ENCODE measurements at places on chromosomes 7 and 10.

- no peak for DNase-seq
Measured at GRCh38 chr7:77351539-77352004, 64.6 kb downstream of the GSAP start.

GRCh38 chr7:35681231-35682029, 13.5 kb downstream of the HERPUD2 start:
- DNase-seq: no peak

DNA sequence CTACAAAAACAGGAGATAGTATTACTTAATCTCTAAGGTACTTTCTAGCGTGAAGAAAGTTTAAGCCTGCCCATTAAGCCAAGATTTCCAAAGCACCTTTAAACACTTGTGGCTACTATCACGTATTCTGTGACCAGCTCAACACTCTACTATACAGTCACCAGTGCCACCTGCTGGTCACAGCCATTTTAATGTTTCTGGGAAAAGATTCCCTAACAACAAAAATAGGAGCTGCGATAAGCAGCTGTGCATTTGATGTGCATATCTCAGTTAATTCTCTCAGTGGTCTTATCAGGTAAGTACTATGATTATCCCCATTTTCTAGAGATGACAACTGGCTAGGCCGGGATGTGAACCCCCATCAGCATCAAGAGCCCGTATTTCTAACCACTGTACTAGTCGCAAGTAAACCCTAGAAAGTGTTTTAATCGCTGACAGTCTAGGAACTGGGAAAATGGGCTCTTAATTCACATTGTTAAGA, 860 bp downstream of the SEC31B start:
- DNase-seq: peak; percentile 44

- DNase-seq: no peak
Measured at GRCh38 chr7:11573128-11573750, 258.8 kb downstream of the THSD7A start.

- DNase-seq: no peak
Measured at GRCh38 chr7:1911571-1911970, 241.5 kb downstream of the ELFN1 start.

GRCh38 chr10:72740528-72740927, 48.6 kb downstream of the MCU start:
- no peak for DNase-seq

- no peak for DNase-seq
Measured at GRCh38 chr10:60009276-60009675, 102.9 kb upstream of the CCDC6 start.

DNA sequence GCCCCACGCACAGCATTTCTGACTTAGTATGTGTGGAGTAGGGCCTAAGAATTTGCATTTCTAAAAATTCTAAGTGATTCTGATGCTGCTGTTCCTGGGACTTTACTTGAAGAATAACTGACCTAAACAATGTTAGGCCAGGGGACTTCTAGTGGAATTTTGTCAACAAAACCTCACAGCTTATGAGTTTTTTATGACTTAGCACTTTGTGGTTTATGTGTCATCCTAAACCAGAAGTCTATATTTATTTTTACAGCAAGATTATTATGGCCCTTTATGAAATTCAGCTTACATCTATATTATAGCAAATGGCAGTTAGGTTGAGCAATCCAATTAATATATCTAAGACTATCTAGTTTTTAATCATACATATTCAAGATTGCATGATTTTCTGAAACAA, 24.6 kb upstream of the BET1 start:
- no peak for DNase-seq

GRCh38 chr10:86446440-86446839, 75.2 kb downstream of the WAPL start:
- DNase-seq: no peak

GRCh38 chr7:12913002-12913401, 225.6 kb downstream of the ARL4A start:
- no peak for DNase-seq

- DNase-seq: no peak
Measured at GRCh38 chr10:120963594-120964220, 112.5 kb downstream of the WDR11 start.

DNA sequence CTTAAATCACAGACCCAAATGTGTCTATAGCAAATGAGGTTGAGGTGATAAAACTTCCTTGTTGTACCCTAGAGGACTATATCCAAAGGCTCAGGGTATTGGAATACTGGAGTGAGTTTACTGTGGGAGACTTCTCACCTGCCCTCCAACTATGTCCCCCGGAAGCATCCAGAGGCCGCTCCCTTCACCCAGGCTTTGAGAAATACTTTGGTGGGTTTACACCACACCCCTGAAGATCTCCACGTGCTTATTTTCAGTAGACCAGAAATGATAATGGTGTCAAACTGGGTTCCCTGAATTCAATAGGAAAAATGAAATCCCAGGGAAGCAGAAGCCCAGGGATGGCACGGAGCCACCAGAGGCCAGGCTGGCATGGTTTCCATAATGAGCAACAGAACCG, 31.3 kb upstream of the NANOS1 start:
- no peak for DNase-seq

- no peak for DNase-seq
Measured at GRCh38 chr7:7002418-7003062, 176.5 kb upstream of the CCZ1B start.

DNA sequence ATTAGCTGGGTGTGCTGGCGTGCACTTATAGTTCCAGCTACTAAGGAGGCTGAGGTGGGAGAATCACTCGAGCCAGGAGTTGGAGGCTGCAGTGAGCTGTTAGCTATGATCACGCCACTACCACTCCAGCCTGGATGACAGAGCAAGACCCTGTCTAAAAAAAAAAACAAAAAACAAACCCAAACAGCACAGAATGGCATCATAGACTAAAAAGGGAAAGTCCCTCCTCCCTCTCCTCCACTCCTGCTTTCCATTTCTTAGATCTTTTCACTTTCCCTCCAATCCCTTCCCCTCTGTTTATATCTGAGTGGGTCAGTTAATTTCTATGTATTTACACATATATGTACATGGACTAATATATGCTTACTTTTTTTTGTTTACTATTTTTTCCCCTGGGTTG, 10.4 kb upstream of the PIP4K2A start:
- DNase-seq: no peak

Measured in activated naive CD4-positive, alpha-beta T cell (primary cell).